Midbrain (tissue), 1 donor: ENCODE measurements at places on chromosomes 12 and 14.
A peak's percentile ranks its signal among the peaks of the same experiment; 100 is the strongest.

DNA sequence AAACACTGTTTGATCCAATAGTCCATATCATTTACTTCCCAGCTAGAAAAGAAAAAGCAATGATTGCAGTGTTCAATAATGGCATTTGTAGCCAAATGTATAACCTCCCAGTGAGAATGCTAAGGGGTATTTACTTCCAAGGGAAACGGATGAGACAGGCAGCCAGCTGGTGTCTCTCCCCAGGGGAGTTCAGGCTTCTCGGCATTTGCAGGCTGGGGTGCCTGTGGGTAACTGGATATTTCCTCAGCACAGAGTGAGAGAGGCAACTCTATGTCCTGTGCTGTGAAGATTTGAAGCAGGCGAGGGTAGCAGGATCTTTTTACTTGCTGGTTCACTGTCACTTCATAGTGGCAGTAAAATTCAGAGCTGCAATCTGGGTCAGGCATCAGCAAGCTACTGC, 1455.6 kb upstream of the TMEM132C start:
- DNase-seq, result no peak

DNA sequence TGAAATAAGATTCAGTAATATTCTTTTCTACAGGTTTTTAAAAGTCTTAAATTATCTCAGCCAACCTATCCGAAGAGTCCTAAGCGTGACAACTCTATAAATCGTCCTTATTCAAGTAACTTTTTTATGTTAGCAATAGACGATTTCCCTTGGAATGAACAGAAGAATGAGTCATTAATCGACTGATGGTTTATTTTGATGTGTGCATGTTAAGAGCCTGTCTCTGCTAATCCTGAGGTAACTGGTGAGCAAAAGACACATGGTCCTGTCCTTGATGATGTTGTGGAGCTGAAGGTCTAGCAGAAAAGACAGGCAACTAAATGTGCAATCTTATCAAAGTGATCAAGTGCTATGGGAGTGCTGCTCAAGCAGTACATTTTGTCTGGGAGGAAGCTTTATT, 80.4 kb downstream of the DAAM1 start:
- no peak for DNase-seq

DNA sequence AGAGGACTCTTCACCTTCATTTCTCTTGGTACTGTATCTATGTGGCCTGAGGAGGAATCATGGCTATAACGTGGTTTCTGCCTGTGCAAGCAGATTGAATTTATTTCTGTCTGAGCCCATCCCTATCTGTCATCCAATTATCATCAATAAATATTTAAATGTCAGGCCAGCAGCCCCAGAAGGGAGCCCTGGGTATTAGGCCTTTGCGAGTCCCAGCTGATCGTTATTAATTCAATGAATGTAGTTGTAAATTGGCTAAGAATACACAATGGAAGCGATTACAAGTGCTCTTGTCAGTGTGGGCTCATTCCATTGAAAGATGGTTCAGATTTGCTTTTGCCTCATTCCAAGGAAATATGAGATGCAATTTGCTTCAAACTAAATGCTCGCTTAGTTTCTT, 142.0 kb downstream of the KTN1 start:
- DNase-seq, result no peak

- no peak for DNase-seq
Observed at GRCh38 chr14:102430212-102430908, 67.6 kb downstream of the TECPR2 start.

DNA sequence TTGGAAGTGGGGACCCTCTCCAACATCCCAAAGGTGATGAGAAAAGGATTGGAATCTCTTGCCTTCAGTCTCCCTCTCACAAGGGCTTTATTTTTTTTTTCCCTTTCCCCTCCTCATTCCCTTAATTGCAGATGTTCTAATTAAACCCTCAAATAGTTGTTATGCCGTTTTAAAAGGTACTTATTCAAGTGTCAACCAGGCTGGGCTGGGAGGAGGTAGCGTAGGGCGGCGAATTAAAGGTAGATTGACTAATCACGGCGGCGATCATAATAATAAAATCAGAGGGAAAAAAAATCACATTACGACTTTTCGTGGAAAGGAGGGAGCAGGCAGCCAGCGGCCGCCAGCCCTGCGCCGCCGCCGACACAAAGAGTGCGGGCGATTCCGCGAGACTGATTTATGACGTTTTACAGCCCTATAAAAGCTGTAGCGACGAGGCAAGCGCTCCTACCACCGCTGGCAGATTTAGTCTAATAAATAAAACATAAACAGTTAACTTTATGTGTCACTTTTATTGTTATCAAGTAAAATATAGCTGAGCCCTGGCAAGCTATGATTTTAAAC, 1.7 kb upstream of the HOXC4 start:
- DNase-seq, result no peak

- DNase-seq, result peak; percentile 63
Observed at GRCh38 chr12:102883204-102883799, 33.7 kb downstream of the PAH start.

DNA sequence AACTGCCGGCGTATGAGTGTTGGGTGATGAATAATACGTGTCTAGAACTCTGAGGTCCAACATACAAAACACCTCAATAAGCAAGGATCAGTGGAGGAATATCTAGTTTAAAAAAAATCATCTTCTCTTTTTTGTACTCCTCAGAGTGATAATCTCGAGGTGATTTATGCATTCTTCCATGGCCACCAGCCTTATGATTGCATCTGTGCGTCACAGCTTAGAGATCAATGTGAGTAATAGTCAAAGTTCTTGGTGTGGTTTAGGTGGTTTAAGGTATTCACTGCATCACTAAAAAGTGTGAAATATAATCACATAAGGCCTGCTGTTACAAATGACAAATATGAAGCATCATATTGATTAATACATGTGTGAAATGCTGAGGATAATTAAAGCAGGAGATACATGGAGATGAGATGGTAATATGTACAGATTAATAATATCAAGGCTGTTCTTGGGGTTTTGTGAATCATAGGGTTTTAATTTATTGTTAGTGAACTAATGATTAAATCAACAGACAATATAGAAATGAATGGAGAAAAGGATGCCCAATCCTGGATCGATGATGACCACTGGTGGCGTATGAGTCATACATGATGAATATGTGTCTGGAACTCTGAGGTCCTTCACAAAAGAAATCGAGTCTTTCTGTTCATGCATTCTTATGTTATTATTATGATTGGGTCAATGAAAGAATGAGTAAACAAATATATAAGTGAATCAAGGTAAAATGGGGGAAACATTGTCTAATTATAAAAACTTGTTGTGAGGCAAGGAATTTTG, 68.8 kb upstream of the RTL1 start:
- no peak for DNase-seq

DNA sequence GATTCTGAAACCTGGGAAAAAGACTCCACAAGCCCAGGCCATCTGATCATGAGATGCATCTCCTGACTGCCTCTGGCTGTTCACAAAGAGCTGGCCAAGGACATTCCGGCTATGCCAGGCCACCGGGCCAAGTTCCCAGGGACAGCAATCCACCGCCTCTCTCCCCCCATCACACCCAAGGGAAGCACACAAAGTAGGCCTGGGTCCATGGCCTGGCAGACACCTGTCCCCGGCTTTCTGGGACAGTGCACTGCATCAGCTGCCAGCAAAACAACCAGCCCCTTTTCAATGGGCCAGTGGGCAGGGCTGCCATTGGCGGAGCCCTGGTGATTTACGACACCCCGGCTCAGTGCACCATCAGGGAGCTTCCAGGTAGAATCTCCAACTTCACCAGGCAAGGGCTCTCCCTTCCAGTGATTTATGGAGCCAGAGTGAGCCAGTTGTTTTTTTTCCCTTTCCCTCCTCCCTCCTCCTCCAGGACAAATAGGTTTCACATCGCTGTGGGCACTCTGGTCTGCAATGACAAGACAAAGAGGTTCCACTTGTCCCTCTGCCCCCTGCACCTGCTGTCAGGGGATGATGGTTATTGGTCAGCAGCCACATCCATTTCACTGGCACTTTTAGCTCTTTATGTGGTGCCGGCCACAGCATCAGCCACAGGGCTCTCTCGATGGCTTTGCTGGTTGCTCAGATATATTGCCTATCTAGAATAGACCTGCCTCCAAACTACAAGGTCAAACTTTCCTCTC, 149.6 kb downstream of the SLC38A6 start:
- peak; percentile 6 for DNase-seq

- no peak for DNase-seq
Observed at GRCh38 chr12:116125956-116126566, 151.4 kb downstream of the MED13L start.

GRCh38 chr12:34292736-34293625, 270.7 kb downstream of the ALG10 start:
- DNase-seq, result no peak

GRCh38 chr14:61418746-61419145, 97.4 kb downstream of the PRKCH start:
- DNase-seq, result no peak

DNA sequence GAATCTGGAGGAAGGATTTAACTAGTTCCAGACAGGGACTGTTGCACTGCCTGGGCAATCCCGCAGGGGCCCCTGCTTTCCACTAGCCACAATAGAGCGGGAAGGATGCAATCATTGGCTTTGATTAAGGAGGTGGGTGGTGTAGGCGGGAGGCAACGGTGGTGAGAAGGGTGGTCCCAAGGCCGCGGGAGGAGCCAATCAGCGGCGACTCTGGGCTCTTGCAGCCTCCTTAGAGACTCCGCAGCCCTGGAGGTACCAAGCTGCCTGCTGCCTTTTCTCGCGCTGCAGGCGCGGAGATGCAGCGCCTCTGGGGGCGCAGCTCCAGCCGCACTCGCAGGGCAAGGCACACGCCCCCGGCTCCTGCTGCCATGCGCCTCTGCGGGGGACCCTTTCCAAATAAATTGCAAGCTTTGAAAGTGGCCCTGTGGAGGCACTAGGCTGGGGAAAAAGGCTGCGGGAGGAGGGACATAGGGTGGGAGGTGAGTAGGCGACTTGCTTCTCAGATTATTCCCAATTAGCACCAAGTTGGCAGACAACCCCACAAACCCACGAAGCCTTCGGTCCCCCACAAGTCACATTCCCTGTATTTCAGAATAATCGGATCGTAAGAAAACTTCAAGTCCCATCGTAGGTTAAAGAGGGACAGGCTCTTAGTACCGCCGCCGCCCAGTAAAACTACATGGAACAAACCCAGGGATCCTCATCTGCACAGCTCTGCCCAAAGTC, 858 bp upstream of the KCNA1 start:
- no peak for DNase-seq

DNA sequence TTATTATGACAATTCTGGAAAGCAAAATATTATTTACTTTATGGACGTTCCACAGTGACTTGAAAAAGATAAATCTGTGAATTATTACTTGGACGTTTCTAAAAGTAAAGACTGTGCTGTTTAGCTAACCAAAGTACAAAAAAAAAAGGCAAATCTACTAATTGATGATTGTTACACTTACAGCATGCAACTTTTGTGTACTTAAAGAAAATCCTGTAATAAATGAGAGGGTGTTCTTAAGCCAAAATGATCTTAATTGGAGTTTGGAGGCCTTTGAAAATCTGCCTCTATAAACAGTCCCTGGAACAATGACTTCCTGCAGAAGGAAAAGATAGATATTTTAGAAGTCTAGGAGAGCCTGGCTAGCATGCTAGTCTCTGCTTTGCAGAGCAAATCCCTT, 434.0 kb upstream of the SYT1 start:
- no peak for DNase-seq

- DNase-seq, result no peak
Observed at GRCh38 chr14:55059333-55059732, 7.9 kb downstream of the MAPK1IP1L start.

DNA sequence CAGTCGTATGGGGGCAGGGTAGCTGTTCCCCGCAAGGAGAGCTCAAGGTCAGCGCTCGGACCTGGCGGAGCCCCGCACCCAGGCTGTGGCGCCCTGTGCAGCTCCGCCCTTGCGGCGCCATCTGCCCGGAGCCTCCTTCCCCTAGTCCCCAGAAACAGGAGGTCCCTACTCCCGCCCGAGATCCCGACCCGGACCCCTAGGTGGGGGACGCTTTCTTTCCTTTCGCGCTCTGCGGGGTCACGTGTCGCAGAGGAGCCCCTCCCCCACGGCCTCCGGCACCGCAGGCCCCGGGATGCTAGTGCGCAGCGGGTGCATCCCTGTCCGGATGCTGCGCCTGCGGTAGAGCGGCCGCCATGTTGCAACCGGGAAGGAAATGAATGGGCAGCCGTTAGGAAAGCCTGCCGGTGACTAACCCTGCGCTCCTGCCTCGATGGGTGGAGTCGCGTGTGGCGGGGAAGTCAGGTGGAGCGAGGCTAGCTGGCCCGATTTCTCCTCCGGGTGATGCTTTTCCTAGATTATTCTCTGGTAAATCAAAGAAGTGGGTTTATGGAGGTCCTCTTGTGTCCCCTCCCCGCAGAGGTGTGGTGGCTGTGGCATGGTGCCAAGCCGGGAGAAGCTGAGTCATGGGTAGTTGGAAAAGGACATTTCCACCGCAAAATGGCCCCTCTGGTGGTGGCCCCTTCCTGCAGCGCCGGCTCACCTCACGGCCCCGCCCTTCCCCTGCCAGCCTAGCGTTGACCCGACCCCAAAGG, 804 bp downstream of the GAPDH start:
- DNase-seq, result peak; percentile 58

DNA sequence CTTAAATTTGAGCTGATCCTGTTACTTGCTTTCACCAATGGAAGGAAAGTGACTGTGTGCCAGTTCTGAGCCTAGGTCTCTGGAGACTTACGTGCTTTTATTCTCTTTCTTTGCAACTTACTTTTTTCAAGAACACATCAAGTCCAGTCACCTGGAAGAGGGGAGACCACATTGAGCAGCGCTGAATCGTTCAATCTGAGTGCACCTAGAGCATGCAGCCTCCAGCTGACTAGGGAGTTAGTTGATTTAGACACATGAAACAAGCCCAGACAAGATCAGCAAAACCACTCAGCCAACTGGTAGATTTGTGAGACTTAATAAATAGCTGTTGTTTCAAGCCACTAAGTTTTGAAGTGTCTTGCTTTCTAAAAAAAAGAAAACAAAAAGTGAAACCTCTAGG, 1014.8 kb upstream of the FBXO33 start:
- no peak for DNase-seq

GRCh38 chr14:95573313-95573712, 38.5 kb downstream of the GLRX5 start:
- DNase-seq, result no peak

- peak; percentile 23 for DNase-seq
Observed at GRCh38 chr14:59688224-59689170, 111.9 kb upstream of the CCDC175 start.

DNA sequence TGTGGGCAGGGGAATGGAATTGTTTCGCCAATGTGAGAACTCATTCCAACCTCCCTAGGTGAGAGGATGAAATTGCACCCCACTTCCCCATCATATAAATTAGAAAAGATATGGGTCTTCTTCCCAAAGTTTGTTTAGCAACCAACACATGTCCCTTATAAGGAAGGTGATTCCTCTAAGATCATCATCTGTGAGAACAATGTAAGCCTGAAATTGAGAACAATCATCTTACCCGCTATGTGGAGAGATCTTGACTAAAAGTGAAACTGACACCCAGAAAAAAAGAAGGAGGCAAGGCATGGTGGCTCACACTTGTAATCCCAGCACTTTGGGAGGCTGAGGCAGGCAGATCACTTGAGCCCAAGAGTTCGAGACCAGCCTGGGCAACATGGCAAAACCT, 173.2 kb upstream of the HMGA2 start:
- no peak for DNase-seq

GRCh38 chr14:91223028-91223783, 21.3 kb downstream of the GPR68 start:
- no peak for DNase-seq

- no peak for DNase-seq
Observed at GRCh38 chr14:67971627-67972625, 152.3 kb downstream of the RAD51B start.
